ENCODE measurements at places on chromosomes 5 and 9.

DNA sequence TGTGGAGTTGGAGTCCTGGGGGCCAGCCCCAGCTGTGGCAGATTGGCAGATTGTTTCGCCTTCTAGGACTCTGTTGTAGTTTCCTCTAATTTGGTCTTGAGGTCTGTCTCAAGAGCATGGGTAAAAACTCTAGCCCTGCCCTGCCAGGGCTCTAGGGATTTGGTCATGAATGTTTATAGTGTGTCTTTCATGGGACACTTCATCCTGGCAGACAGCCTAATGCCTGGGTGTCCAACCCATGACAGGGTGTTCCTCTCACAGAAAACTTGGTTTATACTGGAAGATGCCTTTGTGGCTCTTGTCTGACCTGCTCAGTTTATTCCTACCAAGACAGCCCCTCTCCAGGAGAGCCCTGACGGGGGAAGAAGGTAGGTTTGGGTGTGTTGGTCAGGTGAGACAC lies 45.5 kb downstream of the GALNT12 start:
- DNase-seq: no peak
- no peaks in the 10 kb centered on the region for H3K36me3 ChIP-seq
- H3K4me1 ChIP-seq: peaks cover 7% of the 10 kb centered on the region
- no peaks in the 10 kb centered on the region for H3K27me3 ChIP-seq
- no peak overlapping the region for H3K27ac ChIP-seq
- H3K4me3 ChIP-seq: no peak overlapping the region

GRCh38 chr5:10130881-10131280 lies 118.8 kb downstream of the ATPSCKMT start:
- H3K4me1 ChIP-seq: no peaks in the 10 kb centered on the region
- no peak overlapping the region for H3K27ac ChIP-seq
- DNase-seq: no peak
- no peaks in the 10 kb centered on the region for H3K27me3 ChIP-seq
- no peaks in the 10 kb centered on the region for H3K36me3 ChIP-seq

- H3K27ac ChIP-seq: no peak overlapping the region
- H3K36me3 ChIP-seq: no peaks in the 10 kb centered on the region
- no peak for DNase-seq
These were observed 86.5 kb downstream of the HMCN2 start for GRCh38 chr9:130352081-130352480.

GRCh38 chr5:149567226-149567625 lies 14.1 kb upstream of the ARHGEF37 start:
- DNase-seq: no peak
- no peaks in the 10 kb centered on the region for H3K27me3 ChIP-seq
